ENCODE measurements at places on chromosomes 7 and 10.

DNA sequence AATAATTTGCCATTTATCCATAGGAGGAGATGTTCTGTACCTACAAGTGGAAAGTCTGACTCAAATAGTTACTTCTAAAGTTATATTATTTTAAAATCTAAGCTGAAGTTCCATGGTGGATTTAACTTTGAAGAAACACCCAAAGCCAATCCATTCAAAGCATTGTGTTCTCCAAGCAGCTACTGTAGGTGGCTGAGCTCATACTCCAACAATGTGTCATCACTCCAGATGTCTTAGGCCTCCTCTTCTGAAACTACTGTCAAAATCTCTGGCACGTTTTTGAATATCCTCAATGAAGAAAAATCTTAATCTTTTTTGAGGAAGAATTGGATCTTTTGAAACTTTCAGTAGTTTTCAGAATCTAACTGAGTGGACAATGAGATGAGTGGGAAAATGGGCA, 169.1 kb downstream of the PTEN start:
- DNase-seq: no peak

- DNase-seq: no peak
Observed at GRCh38 chr7:107614425-107614824, 34.4 kb downstream of the BCAP29 start.

- peak; percentile 68 for DNase-seq
Observed at GRCh38 chr7:116353647-116354046, 143.3 kb downstream of the TES start.

DNA sequence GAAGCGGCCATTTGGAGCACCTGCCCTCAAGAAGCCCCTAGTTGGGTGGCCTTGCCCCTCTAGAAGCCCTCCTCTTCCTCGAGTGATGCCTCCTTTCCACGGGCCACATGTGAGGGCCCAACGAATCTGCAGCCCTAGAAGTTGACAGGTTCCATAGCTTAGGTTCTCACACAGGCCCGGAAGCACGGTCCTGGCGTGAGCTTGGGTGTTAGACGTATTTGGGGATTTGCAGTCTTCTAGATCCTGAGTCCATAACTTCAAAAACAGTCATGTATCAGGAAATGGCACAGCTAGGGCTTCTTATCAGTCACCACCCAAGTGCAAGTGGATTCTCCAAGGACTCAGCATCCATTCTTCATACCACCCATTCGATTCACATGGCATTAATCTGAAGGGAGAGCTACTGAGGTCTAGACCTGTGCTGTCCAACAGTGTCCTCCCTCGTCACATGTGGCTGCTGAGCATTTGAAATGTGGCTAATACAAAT, 477 bp upstream of the FBXW4 start:
- no peak for DNase-seq

DNA sequence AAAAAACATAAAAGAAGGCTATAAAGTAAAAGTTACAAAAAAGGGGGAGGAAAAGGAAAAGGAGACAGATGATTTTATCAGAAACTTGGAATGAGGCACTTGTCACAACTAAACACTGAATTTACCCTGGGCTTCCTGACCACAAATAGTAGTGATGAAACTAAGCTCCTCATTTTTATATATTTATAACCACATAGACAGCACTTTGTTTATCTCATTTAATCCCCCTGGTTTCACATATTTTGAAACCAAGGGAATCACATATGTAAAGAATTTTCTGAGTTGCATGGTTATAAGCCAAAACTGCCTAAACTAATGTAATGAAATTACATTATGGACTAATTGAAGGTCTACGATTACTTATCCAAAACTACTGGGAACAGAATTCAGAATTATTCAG, 39.6 kb upstream of the MET start:
- no peak for DNase-seq

- no peak for DNase-seq
Observed at GRCh38 chr7:158740013-158740656, 35.5 kb upstream of the NCAPG2 start.

DNA sequence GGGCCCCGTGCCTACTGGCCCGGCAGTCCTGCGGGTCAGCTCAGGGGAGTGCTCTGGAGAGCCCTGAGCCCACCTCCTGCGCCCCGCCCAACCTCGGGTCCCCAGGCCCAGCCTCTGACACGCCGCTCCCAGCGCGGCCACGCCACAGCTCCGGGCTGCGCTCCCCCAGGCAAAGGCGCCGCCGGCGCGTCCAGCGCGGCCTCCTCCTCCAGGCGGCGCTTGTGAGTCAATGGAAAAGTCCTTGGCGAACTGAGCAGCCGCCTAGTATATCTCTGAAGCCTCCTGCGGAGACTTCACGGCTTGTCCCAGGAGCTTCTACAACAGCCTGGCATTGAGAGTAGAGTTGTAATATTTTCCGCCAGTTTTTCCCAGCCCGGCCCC, 29.5 kb upstream of the BMS1 start:
- peak; percentile 80 for DNase-seq

- no peak for DNase-seq
Observed at GRCh38 chr7:46168231-46168630, 247.2 kb upstream of the IGFBP3 start.

GRCh38 chr10:8768852-8769251, 714.4 kb downstream of the GATA3 start:
- DNase-seq: no peak

DNA sequence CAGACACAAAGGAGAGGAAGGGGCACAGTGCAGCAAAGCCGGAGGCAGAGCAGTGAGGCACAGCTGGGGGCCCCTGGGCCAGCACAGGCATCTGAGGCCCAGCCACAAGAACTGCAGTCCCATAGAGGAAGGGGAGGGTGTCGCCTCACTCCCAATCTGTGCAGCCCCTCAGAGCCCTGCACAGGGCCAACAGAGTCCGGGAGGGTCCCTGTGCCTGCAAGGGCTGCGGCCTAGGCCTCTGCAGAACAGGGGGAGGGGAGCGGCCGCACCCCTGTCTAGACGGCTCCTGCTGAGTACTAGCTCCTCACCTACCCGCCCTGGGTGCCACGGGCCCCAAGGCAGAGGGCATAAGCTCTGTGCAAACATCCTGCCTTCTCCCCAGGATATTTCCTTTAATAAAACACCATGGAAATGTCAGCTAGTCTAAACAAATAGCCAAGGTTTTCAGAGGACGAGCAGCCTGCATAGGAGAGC, 32.4 kb upstream of the RET start:
- DNase-seq: no peak

- no peak for DNase-seq
Observed at GRCh38 chr7:69605070-69605469, 6.8 kb downstream of the AUTS2 start.

GRCh38 chr10:21954690-21955089, 48.8 kb downstream of the DNAJC1 start:
- DNase-seq: no peak

DNA sequence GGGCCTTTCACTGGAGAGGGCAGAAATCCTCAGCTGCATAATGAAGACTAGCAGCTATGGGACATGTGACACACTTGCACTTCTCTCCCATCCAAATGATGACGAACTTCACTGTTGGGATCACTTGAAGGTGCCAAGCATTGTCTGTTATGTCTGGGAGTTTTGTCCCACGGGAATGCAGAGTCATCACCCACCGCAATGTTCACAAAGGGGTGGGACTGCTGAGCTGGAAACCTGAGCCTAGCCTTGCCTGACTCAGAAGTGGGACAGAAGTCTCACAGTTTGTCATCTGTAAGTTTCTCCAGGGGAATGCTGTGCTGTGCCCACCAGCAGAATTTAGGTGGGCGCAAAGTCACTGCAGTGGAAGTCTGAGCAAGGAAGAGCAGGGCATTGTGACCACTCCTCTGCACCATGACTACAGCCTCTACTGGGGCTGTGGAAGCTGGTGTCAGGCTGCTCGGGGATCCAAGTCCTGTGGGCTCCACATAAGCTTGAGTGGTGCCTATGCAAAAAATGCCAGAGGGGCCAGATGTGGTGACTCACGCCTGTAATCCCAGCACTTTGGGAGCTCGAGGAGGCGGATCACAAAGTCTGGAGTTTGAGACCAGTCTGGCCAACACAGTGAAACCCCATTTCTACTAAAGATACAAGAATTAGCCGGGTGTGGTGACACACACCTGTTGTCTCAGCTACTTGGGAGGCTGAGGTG, 472.0 kb upstream of the CNTNAP2 start:
- DNase-seq: no peak

GRCh38 chr10:132449051-132449810, 52.2 kb downstream of the PWWP2B start:
- no peak for DNase-seq

GRCh38 chr7:37833107-37833817, 15.1 kb upstream of the NME8 start:
- peak; percentile 69 for DNase-seq

DNA sequence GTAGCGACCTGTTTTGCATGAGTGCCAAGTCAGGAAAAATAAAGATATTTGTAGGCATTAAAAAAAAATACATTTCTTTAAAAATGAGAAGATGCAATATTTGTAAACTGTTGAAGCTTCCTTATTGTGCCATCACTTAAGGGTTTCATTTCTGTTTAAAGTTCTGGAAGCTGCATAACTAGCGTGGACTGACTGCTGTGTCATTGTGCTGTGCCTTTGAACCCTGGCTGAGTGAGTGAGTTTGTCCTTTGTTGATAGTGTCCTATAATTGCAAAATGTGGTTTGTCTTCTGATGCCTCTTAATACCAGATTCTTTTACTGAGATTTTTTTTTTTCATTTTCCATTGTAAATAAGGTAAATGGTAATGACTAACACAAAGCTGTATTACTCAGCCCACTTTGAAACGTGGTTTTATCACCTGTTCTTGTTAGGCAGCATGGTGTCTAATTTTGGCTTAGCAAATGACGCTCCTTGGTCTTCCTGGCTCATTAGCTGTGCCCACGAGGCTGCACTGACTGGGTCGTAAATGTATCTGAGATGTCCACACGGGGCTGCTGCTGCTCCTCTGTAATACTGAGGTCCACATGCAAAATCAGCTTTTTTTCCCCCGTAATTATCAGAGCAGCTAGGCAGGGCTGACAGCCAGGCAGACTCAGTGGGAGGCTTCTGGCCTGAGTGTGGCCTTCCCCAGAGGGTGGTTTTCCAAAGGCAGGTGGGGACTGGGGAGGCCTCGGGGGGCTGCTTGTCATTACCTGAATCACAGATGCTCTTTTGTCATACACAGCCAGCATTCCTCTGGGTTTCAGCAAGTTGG, 14.8 kb downstream of the ZSCAN25 start:
- peak; percentile 30 for DNase-seq

DNA sequence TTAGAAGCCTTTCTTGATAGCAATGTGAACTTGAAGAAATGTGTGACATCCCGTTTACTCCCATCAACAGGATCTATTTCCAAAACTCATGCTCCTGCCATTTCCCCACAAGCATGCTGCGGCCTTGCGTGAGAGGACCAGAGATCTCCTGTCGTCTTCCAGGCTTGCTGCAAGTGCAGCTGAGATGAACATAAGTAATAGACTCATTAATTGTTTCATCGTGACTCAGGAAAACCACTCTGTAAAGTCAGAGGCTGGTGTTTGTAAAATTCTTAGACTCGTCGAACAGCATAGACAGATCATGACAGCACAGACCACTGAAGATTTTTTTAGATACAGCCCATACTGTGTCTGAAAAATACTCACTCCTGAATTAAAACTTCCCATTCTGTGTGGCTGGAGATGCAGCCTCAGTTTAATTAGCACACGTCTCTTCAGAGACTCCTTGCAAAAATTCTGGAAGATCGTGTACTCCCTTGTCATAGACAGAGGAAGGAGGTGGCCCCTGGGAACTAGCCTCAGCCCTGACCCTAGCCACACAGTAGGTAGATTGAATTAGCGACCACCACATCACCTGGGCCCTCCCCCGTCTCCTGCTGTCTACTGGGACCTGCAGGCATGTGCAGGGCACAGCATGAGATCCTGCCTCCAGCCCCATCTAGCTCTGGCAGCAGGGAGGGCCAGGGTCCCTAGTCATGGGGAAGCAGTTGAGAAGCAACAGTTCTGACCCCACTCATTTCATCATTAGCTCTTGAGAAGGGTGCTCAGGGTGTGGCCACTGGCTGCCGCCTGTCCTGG, 226.0 kb downstream of the CELF2 start:
- no peak for DNase-seq

- peak; percentile 99 for DNase-seq
Observed at GRCh38 chr10:3785251-3785850, 342 bp upstream of the KLF6 start.

GRCh38 chr10:35488228-35488627, 116.9 kb upstream of the GJD4 start:
- DNase-seq: no peak

DNA sequence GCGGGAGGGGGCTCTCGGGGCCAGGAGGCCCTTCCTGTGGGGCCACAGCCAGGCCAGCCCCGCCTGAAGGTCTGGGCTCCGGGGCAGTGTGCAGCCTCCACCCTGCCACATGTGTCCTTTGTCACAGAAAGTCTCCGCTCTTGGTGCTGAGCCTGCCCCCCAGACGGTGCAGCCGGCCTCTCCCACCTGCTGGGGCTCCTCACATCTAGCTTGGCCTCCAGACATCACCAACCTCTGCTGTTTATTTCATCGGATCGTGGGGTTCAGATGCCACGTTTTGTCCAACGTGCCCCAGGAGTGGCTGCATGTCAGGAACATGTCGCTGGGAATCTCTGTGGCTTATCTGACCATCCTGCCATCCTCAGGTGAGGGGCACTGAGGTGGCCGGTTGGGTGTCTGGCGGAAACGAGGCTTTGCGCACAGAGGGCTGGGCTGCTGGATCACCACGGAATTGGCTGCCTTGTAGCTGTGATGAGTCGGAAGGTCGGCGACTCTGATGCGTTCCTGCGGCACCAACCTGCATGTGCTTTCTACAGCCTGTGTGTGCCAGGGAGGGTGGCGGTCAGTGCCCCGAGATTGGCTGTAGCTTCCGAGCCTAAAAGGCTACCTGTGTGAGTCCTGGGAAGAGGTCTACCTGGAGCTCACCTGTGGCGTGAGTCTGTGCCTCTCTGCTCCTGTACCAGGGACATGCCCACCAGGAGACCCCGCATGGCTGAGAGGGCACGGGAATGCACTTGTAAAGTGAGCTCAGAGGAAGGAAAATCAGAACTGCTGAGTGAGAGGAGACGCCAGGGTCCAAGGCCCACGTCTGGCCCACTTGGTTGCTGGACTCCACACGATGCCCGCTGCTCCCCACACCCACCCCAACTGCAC, 316.4 kb downstream of the DNAJB6 start:
- DNase-seq: no peak

- no peak for DNase-seq
Observed at GRCh38 chr7:89334797-89335196, 539.3 kb upstream of the TEX47 start.

- no peak for DNase-seq
Observed at GRCh38 chr10:117462424-117462792, 80.1 kb upstream of the EMX2 start.

All from right hindlimb (tissue), 1 donor.